ENCODE measurements at places on chromosomes 5 and 9.

DNA sequence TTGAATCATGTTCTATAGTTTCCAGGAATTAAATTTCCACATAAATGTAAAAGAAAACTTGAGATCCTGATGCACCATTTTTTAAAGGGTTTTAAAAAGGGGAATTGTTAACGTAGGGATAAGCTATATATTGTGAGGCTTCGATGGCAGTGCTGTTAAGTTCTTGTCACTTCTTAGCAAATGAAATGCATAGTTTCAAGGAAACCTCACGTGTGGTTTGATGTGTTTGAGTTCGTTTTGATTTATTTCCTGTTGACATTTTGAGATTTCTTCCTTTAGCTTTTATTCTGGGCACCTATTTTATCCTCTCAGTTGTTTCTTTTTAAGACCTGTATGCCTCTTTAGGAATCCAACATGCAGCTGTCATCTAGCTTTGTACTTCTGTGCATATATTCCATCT is 301.0 kb downstream of the DOCK8 start:
- no peaks in the 10 kb centered on the region for H3K36me3 ChIP-seq
- H3K27me3 ChIP-seq: no peaks in the 10 kb centered on the region
- no peak overlapping the region for H3K4me3 ChIP-seq
- H3K27ac ChIP-seq: no peak overlapping the region
- DNase-seq: no peak
- no peaks in the 10 kb centered on the region for H3K4me1 ChIP-seq

GRCh38 chr9:35790385-35791296 is 750 bp upstream of the NPR2 start:
- DNase-seq: no peak
- no peak overlapping the region for H3K27ac ChIP-seq
- no peaks in the 10 kb centered on the region for H3K27me3 ChIP-seq
- H3K4me1 ChIP-seq: no peaks in the 10 kb centered on the region

DNA sequence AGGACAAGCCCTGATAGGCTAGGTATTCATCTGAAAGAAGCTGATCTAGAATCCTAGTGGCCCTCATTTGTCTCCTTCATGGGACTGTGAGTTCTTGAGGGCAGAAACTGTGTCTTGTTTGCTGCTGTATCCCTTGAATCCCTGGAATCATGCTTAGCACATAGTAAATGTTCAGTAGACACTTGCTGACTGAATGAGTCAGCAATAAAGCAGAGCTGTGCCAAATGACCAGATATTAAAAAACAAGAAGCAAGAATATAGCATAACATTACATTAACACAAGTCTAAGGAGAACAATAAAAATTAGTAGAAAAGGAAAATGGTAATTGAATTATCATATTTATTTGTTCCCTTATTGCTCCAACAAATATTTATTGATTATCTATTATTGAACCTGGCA is 420.5 kb downstream of the ZSWIM6 start:
- H3K4me3 ChIP-seq: no peak overlapping the region
- no peaks in the 10 kb centered on the region for H3K36me3 ChIP-seq
- no peaks in the 10 kb centered on the region for H3K4me1 ChIP-seq
- H3K27ac ChIP-seq: no peak overlapping the region

- no peak overlapping the region for H3K27ac ChIP-seq
- H3K4me1 ChIP-seq: no peaks in the 10 kb centered on the region
- no peak overlapping the region for H3K4me3 ChIP-seq
Measured at GRCh38 chr9:109252291-109252690, 68.6 kb downstream of the EPB41L4B start.

DNA sequence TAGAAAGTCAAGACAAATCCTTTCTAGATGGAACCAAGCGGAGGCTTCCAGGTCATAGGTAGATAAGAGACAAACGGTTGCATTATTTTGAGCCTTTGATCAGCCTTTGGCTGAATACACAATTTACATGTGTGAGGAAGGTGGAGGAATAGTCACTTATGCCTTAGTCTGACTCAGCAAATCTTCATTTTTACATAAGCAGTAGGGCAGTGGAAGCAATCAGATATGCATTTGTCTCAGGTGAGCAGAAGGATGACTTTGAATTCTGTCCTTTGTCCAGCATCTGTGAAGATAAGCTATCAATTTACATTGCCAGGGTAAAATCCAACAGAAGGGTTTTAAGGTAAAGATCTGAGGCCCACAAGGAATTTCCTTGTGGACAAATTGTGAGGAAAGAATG is 23.8 kb downstream of the TUSC1 start:
- H3K36me3 ChIP-seq: no peaks in the 10 kb centered on the region
- H3K4me3 ChIP-seq: no peak overlapping the region
- no peaks in the 10 kb centered on the region for H3K4me1 ChIP-seq
- DNase-seq: no peak

DNA sequence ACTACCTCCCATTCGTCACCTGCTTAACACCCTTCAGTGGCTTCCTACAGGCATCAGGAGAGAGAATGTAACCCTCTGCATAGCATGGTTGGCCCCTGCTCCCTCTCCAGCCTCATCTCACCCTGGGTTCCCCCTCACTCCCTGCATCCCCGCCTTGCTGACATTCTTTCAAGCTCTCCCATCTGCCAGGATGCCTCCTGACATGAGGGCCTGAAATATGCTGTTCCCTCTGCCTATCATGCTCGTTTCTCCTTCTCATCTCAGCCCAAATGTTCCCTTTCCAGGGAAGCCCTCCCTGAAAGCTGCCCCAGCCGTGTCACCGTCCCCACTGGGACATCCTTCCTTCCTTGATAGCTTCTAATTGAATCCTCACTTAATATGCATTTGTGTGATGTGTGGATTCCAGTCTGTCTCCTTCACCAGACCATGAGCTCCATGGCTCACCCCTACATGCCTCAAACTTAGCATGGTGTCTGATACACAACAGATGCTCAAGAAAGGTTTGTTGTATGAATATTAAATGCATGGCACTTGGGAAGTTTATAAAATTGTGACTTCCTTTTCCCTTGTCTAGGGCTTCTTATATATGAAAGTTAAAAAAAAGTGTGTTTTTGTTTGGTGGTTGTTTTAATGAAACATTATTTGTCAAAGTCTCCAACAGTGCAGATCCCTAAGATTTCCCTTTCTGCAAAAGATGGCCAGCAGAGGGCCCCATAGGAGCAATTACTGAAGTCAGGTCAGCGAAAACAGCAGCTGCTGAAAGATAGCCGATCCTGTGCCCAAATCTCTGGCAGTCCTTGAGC is 7.3 kb upstream of the C5orf58 start:
- H3K36me3 ChIP-seq: no peaks in the 10 kb centered on the region
- no peak overlapping the region for H3K4me3 ChIP-seq
- H3K27me3 ChIP-seq: no peaks in the 10 kb centered on the region
- DNase-seq: peak; percentile 4
- H3K4me1 ChIP-seq: no peaks in the 10 kb centered on the region

GRCh38 chr5:157670662-157671591 is at the start of gene C5orf52:
Gene C5orf52, plus strand, starts transcription at chr5:157671533. Its CDS starts 82 bp downstream, at chr5:157671615.
- no peaks in the 10 kb centered on the region for H3K36me3 ChIP-seq
- no peaks in the 10 kb centered on the region for H3K27me3 ChIP-seq
- peak within 1 kb of the TSS; percentile 68 for H3K4me3 ChIP-seq
- H3K4me1 ChIP-seq: peaks cover 5% of the 10 kb centered on the region
- DNase-seq: peak; percentile 23
- no peak within 1 kb of the TSS for H3K27ac ChIP-seq

Measured in GM12878 (cell line).